ENCODE measurements at places on chromosomes 2 and 18.

GRCh38 chr2:71609958-71610357 lies 156.6 kb downstream of the DYSF start:
- peak; percentile 17 for DNase-seq

DNA sequence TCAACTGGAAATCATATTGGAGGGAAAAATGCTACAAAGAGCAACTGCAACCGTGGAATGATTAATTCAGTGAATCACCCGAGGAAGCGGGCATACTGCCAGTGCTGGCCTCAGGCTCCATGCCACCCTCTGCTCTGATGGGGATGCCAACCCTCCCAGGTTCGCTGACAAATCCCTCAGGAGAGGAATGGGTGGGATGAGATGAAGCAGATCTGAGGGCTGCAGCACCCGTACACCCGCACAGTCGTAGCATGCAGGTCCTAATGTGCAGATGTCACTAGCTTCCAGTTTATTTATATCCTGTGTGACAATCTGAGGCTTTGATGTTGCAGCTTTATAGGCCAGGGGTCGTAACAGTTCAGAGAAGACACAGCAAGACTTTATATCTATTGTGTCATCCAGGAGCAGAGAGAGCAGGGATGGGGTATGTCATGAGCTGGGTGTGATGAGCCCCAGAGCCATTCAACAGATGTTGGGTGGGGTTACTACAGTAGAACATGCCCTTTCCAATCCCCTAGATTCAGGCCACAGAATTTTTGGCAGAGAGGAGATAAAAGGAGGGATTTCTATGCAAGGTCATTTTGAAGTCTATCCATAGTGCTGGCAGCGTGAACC lies 44.6 kb downstream of the DPP4 start:
- DNase-seq: peak; percentile 45

DNA sequence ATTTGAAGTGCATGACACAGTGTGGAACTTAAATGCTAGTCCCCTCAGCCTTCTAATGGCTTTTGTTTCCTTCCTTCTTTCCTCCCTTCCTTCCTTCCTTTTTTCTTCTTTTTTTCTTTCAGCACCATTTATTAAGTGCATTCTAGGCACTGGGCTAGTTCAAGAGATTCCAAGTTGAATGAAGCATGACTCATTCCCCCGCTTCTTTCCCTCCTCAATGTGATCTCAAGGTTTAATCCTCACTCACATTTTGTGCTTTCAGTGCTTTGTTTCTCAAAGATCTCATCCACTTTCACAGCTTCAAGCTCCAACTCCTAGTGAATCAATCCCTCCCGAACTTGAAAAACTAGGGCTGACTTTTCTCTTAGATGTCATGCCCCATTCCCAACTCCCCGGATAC lies 90.1 kb downstream of the LBH start:
- peak; percentile 4 for DNase-seq

GRCh38 chr2:223442847-223443246 lies 159.3 kb downstream of the SCG2 start:
- DNase-seq: no peak

- no peak for DNase-seq
These were observed 79.0 kb downstream of the PTGR3 start for GRCh38 chr18:75129717-75130477.

DNA sequence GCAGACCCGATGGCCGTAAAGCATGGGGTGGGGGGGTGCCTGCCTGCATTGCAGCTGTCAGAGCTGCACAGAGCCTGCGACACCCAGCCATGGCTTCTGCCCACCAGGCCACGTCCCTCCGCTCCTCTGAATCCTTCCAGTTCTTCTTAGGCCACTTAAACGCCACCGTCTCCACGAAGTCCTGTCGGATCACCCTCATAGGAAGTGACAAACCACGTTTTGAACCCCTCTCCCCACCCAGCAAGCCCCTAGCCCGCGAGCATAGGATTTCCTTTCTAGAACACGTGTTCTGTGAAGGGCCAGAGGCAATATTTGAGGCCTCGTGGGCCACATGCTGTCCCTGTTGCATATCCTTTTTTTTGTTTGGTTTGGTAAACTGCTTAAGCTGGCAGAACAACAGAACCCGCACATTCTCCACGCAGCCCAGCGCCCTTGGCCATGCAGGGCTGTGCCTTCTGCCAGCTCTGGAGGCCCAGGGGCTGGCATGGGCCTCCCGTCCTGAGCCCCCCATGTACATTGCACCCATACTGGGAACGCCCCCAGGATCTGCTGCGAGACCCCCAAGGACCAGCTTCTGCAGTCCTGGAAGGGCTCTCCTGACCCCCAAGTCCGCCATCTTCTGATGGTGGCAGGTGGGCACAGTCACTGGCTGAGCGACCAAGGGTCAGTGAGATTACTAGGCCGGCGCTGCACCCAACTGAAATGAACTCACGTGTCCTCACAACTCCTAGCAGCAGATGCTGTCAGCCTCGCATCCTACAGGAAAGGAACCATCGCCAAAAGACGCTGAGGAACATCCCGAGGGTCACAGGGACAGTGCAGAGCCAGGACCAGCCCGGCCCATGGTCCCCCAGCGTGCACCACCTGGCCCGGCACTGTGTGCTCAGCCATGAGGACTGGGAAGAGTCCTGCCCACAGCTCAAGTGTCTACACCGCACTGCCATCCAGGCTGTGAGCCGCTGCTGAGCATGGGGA lies 35.1 kb downstream of the ADI1 start:
- DNase-seq: no peak

DNA sequence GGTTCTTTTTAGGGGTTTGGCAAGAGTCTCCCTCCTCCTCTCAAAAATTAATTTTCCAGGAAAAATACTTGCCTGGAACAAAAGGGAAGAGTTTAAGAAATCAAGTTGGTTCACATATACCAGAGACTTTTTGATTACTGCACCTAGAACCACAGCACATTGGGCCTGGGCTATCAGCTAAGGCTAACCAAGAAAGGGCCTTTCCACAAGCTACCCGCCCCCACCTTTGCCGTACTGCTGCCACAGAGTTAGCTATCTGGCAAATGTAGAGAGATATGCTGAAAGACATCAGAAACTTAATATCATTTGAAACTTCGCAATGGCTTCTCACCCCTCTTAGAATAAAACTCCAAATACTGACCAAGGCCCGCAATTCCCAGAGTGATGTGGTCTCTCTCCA lies 76.9 kb downstream of the AAK1 start:
- DNase-seq: no peak

All from amniotic epithelial cell (primary cell).